ENCODE measurements at places on chromosomes 12 and 14. TPM values are rescaled to one million over a fixed set of nuclear protein-coding genes. Genes with fewer than 3 reads are reported as not detected.

The DUSP6 gene
- 30.9 TPM for total RNA-seq

The SERPINA5 gene
- total RNA-seq: not detected

The GPR84 gene
- not detected for total RNA-seq

The AKAP3 gene
- 1.5 TPM for total RNA-seq

The GPRC5A gene
- 25.9 TPM for total RNA-seq

The ARL1 gene
- 71.5 TPM for total RNA-seq

The OTX2 gene
- not detected for total RNA-seq

All from smooth muscle cell of bladder (primary cell).